ENCODE measurements at places on chromosomes 16 and 17.

GRCh38 chr17:78001182-78001581 lies 42.7 kb downstream of the TNRC6C start:
- no peak for DNase-seq

- DNase-seq: no peak
Observed at GRCh38 chr17:17231621-17232302, 5.2 kb downstream of the FLCN start.

- no peak for DNase-seq
Observed at GRCh38 chr17:17228521-17229279, 8.3 kb downstream of the FLCN start.

DNA sequence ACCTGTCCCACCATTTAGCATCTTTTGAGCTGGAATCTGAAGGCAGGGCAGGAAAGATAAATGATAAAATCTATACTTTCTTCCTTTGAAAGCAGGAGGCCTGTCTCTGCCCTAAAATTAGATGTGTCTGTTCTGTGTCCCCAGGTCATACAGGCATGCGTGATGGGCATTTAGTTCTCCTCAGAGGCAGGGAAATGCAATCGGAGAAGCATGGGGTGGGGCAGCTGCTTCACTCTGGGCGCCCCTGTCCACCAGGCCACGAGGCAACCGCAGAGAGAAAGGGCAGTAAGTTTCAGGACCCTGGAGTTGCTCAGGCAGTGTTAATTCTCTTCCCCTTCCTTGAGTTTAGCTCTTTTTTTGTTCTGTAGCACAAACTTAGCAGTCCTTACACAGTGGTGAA lies 25.1 kb downstream of the CLUAP1 start:
- DNase-seq: no peak

DNA sequence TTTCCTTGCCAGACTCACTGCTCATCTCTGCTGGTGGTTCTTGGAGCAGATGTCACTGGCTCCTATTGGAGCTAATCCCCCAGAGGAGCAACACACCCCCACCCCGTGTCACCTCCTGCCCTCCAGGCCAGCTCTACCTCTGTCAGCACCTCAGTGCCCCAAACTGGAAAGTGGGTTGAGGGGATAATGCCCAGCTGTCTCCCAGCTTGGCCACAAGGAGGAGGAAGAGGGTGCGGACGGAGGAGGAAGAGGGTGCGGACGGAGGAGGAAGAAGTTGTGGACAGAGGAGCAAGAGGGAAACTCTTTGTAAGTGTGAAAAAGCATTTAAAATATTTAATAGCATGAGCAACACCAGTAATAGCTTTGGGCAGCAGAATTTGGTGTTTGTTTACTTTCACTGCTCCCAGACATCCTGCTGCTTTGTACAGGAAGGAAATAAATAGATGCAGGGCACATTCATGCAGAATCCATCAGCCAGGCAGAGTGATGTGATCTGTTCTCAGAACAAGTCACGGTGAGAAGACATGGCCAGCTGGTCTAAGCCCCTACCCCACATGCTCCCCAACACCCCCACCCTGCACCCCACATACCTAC lies 82.5 kb downstream of the C17orf67 start:
- DNase-seq: no peak

DNA sequence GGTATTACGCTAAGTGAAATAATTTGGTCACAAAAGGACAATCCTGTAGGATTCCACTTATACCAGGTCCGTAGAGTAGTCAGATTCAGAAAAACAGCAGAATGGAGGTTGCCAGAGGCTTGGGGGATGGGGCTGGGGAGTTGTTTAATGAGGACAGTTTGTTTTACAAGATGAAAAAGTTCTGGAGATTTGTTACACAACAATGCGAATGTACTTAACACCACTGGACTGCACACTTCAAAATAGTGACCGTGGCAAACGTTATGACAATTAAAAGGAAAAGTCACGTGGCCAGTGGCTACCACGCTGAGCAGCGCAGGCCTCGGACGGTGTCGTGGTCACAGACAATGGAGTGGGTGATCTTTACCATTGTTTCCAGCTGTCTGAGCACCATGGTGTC lies 338.1 kb downstream of the SEC14L1 start:
- no peak for DNase-seq

DNA sequence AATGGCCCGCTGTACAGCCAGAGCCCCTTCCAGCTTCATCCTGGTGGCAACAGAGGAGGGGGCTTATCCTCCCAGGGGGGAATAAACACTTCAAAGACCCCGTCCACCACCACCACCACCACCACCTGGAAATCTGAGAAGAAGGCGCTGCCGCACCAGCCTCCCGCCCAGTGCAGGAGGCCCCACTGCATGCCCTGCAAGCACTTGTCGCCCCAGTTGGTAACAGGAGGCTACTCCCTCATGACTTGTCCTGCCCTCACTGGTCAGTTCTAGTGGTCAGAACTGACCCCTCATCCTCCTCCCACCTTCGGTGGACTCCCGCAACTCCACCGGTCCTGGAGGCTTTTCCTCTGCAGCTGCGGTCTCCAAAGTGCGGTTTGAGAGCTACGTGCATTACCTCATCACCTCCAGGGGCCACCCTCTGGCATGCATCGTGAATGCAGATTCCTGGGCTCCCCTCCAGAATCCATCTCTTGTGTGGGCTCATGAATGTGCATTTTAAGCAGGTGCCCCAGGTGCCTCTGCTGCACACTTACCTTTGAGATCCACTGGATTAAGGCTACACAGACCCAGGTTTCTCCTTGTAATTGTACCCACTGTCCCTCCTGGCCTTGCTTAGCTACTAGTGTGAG lies 71.8 kb downstream of the SRCIN1 start:
- no peak for DNase-seq

GRCh38 chr16:47037396-47037745 lies 63.9 kb upstream of the DNAJA2 start:
- DNase-seq: peak; percentile 62

- peak; percentile 87 for DNase-seq
Observed at GRCh38 chr17:81142301-81143199, 22.8 kb upstream of the PVALEF start.

DNA sequence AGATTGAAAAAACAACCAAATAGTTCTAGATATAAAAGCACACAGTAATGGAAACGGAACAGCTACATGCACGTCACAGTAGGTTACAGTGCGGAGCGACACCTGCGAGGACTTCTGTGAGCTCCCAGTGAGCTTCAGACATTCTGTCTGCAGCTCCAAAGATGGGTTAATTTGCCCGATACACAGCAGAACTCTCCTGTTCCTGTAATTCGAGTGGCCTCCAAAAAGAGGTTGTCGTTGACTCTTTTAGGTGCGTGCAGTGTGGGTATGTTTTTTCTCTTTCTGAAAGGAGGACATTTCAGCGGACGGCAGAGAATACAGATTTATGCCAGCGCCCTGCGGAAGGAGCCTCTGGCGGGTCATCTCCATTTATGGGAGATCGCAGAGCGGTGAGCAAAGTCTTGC lies 2.9 kb downstream of the OR1F1 start:
- DNase-seq: no peak

All from urothelium cell line (cell line).